ENCODE measurements at places on chromosomes 3 and 15.

DNA sequence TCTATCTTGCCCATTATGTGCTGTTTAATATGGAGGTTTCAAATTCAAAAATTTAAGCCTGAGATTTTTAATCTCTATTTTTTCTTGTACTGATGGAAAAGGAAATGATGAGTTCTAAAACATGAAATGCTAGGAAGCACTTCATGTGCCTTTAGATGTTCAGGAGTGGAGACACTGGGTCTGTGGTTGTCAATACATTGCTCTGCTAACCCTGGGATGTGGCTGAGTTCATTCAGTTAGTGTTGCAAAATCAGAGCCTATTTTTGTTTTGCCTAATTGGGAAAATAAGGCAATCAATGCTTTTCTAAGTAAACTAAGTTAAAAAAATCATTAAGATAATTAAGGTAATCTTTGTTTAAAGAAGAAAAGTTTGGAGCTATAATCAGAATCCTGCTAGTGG, 83.1 kb downstream of the DIPK2A start:
- DNase-seq = no peak

- no peak for DNase-seq
These were observed 83.1 kb downstream of the RETNLB start for GRCh38 chr3:108673988-108674661.

- DNase-seq = no peak
These were observed 183.6 kb downstream of the XXYLT1 start for GRCh38 chr3:195087328-195087727.

- no peak for DNase-seq
These were observed 9.9 kb downstream of the GOLGA6L2 start for GRCh38 chr15:23437146-23437545.

GRCh38 chr15:79682851-79683288, 213.9 kb downstream of the MTHFS start:
- no peak for DNase-seq

DNA sequence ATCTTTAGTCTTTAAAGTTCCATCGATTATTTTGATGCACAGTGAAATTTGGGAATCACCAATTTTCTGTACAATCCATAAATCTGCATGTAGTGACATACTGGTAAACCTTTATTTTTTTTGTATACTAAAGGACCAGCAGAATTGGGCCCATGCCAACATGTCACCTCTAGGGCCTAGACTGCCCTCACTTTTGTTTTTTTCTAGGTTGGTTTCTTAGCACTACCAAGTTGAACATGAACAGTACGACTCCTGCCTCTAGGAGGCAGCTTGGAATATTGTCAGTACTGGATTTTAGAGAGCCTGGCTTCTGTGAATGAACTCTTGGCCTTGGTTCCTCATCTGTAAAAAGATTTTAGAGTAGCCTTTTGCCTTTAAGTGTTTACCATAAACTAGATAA, 32.3 kb downstream of the NKIRAS1 start:
- DNase-seq = no peak

DNA sequence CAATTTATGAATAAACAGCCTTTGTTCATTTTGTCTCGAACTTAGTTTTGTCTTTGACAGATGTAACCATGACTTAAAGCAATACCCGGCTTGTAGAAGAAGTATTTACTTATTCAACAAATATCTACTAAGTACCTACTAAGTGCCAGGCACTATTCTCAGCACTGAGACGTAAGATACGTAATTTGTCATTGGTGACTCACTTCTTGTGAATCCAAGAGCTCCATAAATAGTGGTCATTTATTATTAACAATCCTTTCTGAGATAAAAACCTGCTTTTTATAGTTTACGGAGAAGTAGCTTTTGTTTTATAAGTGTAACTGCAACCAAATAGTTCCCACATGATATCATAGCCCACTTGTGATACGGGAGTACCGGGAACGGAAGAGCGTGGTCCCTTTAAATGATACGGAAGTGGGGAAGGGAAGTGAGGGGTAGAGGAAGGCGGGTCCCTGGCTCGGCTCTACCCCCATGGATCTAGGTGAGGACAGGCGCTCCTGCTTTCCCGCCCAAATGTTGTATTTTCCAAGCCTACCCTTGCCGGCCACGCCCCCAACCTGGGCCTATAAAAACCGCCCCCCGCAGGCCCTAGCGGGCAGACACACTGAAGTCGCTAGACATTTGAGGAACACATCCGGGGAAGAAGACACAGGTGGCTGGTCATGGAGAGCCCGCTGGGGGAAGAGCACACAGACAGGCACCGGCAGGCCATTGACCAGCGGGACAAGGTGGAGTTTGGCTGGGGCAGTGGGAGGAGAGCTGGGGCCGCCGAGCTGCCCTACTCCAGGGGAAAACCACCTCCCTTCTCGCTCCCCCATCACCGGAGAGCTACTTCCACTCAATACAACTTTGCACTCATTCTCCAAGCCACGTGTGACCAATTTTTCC, at the start of gene SAMMSON:
Gene SAMMSON, plus strand, starts transcription at position 594 of the 888 bp plus-strand sequence.
- DNase-seq = no peak

- DNase-seq = no peak
These were observed 6.2 kb downstream of the HLTF start for GRCh38 chr3:149080011-149080698.

DNA sequence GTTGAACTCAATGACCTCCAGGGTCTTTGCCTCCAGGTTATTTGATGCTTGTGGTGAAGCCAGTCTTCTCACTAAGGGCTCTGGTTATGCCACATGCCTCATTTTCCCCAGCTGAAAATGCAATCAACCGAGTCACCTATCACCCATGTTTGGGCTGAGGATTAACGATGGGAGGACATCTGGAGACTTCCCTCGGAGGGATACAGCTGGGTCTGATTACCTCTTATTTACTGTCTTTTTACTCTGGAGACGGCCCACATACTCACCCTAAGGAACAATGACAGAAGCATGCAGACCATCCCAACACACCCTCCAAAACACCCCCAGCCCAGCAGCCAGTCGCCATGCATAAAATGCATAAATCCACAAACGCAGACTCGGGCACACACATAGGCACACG, 187.4 kb downstream of the OPA1 start:
- DNase-seq = no peak

DNA sequence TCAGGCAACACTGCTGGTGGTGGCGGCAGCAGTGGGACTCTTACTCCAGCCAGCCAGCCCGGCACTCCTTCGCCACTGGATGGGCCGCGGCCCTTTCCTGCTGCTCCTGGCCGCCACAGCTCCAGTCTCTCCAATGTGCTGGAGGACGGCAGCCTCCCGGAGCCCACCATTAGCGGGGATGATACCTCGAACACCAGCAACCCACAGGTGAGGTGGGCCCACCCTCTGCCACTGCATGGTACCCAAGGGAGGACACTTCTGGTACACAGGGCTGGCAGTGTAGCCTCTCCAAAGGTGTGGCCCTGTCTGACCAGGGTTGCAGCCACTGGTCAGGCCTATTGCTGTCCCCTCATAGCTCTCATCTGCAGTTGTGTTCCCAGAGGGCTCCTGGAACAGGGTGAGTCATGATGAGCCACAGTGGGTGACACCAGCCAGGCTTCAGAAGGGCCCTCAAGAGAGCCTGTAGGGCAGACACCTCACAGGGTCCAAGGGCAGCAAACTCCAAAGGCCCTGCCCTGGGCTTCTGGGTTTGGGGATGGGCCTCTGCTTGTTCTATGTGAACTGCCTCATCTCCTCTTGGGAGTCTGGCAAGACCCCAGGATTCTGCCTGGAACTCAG, 20.8 kb downstream of the NBEAL2 start:
- DNase-seq = no peak

DNA sequence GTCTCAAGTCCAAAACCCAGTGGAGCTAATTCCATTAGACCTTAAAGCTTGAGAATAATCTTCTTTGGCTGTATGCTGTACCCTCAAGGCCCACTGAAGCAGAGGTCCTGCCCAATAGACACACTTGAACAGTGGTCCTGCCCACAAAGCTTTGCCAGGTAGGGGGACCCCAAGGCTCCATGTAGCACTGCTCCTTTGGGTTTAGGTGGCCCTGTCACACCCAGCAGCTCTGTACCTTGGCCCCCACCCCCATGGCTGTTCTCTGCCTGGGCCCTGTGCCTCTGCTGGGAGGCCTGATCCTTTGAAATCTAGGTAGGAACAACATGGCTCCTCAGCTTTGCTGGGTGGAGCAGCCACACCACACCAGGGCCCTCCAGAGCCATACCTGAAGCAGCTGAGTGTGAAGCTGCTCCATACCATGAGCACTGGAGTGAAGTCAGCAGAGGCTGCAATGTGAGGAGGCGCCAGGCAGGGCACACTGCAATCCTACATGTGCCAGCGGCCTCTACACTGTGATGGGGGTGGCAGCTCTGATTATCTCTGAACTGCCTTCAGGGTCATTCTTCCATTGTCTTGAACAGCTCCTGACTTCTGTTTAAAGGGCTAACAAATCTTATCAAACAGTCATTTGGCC, 188.0 kb upstream of the CCDC54 start:
- no peak for DNase-seq

DNA sequence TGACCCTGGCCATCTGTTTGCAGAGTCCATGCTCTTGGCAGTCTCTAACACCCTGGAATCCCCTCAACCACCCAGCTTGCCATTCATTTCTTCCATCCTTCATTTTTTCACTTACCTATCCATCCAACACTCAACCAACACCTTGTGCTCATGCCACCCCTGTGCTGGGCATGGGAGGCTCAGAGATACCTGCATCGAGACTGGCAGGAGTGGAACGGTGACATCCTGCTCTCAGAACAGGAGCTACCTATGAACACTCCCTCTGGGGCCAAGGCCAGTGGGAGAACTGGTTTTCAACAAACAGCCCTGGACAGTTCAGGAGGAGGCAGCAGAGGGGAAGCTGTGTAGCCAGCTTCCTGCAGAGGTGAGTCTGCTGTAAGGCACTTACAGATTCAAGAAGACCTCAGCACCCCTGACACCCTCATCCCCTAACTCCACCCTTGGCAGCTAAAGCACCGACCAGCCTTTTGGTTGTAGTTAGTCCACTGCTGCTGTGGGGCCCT, 19.5 kb upstream of the ATP2B2 start:
- DNase-seq = no peak

DNA sequence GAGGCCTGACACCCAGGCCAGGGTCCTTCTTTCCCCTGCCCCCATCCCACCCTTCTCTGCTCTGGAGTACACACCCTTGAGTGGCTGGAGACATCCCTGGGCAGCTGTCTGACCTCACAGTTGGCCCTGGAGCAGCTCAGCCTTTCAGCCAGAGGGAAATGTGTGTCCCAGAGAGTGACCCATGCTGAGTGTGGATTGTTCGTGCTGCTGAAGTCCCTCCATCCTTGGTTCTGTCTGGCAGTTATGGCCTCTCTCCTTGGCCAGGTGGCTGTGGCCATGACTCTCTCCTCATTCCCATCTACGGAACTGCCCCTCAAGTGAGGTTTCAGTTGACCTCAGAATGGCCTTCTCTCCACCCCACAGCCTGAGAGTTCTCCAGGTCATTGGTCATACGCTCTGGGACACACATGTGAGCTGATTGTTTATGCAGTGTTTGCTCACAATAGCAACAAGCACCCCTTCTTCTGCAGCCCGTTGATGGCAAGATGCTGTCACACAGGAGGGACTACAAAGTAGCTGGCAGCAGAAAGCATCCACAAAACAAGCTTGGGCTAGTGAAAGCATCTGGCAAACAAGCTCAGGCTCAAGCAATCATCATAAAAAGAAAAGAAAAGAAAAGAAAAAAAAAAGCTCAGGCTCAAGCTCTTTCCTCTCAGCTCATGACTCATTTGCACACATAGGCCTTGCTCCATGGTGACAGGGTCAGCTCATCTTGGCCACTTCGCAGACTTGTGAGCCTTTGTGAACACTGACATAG, 55.3 kb upstream of the ITGA11 start:
- no peak for DNase-seq

GRCh38 chr3:131630097-131630496, 127.3 kb upstream of the MRPL3 start:
- DNase-seq = no peak

DNA sequence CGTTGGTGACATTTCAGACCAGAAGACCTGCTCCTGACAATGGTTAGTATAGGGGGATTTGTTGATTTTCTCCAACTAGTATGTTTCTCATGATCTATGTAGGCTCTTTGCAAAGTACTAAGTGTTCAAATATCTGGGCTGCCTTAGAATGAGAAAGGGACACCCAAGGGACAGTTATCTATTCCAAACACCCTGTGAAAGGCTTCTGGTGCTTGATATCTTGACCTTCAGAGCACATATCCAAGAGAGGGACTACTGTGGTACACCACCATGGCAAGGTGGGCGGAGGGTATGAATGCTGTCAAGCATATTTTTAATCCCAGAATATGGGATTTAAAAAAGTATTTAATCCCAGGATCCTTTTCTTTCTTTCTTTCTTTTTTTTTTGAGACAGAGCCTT, 1.1 kb downstream of the FANCD2OS start:
- no peak for DNase-seq

DNA sequence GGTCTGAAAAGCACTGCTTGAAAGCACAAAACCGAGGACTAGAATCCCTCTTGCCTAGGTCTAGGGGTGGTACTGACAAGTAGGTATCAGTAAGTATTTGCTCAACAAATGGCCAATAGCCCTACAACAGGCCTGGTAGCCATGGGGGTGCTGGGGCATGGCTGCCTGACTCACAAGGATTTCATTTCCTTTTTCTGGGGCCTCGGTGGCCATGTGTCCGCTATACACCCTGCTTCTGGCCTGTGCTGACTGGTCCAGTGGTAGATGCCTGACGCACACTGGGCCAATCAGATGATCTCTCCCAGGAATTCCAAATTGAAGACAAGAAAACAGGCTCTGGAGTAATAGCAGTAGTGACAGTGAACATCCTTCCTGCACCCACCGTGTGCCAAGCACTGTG, 29.4 kb downstream of the MELTF start:
- no peak for DNase-seq

- DNase-seq = no peak
These were observed 141.7 kb upstream of the MBNL1 start for GRCh38 chr3:152127058-152127457.

DNA sequence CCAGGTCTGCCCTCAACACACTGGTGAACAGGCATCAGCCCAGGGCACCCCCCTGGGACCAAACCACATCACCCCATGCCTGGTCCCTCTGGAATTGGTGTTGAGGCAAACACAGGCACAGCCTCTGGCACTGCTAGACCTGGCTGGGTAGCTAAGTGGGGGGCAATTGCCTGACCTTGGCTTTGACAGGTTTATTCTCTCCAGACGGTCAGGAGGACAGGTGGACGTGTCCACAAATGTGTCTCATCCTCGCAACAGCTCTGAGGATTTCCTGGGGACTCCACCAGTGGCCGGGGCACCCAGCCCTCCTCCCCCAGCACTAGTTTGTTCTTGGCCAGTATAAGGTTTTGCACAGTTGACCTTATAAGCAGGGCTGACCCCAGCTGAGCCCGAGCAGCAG, 31.3 kb downstream of the TKT start:
- no peak for DNase-seq

GRCh38 chr15:81752546-81752942, 293.3 kb downstream of the MEX3B start:
- DNase-seq = no peak

DNA sequence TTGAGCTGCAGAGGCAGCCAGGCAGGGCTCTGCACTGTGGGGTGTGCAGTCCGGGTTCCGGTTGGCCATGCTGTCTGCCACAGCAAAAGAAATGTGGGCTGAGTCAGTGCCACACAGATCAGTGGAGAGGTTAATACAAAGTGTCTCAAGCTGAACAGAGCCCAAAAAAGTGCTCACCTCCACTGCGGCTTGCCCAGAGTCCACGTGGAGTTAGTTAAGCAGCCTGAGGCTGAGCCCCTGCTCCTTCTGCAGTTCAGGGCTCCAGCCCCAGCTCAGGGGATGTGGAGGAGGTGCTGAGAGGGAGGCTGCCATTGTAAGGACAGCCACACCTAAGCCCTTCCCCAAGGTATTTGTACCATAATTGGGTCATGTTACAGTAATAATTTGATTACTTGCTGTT, 85.3 kb downstream of the LRRK1 start:
- no peak for DNase-seq
